ENCODE measurements at places on chromosomes 7 and 10.
A peak's percentile ranks its signal among the peaks of the same experiment; 100 is the strongest.

DNA sequence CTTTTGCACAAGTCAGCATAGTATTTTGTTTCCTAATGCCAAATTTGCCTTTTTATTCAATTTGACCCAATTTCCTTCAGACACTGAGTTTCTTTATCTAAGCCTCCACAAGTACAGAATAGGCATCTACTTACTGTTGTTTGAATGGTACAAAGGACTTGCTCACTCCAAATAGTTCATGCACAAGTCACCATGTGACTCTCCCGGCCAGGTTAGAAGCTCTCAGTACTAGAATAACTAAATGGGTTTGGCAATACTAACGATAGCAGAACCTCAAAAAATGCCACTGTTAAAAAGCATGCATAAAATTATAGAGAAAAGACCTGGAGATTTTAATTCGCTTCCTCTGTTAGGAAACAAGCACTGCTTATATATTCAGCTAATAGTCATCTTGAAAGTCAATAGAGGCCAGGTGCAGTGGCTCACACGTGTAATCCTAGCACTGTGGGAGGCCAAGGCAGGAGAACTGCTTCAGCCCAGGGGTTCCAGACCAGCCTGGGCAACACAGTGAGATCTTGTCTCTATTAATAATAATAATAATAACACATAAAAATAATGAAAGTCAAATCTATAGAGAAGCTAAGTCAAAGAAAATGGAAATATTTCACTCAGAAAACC lies 335.8 kb upstream of the MBL2 start:
- DNase-seq, result no peak

GRCh38 chr10:659688-660141 lies 29.8 kb downstream of the DIP2C start:
- DNase-seq, result peak; percentile 91

GRCh38 chr10:89369156-89370105 lies 8.4 kb upstream of the IFIT1B start:
- DNase-seq, result peak; percentile 64

DNA sequence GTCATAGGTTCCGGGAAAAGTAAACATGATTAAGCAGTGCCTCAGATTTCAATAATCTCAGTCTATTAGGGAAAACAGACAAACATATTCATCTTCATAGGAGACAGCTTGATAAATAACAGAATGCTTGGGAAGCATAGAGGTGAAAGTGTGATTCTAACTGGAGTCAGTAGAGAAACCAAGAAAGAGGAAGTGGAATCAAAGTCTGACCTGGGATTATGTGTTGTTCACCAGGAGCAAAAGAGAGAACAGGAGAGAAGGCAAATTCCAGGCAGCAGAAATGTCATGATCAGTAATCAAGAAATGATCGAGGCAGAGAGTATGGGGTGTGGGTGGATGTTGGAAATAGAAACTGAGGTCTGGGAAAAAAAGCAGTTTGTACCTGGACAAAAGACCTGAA lies 43.7 kb downstream of the DGKB start:
- no peak for DNase-seq

DNA sequence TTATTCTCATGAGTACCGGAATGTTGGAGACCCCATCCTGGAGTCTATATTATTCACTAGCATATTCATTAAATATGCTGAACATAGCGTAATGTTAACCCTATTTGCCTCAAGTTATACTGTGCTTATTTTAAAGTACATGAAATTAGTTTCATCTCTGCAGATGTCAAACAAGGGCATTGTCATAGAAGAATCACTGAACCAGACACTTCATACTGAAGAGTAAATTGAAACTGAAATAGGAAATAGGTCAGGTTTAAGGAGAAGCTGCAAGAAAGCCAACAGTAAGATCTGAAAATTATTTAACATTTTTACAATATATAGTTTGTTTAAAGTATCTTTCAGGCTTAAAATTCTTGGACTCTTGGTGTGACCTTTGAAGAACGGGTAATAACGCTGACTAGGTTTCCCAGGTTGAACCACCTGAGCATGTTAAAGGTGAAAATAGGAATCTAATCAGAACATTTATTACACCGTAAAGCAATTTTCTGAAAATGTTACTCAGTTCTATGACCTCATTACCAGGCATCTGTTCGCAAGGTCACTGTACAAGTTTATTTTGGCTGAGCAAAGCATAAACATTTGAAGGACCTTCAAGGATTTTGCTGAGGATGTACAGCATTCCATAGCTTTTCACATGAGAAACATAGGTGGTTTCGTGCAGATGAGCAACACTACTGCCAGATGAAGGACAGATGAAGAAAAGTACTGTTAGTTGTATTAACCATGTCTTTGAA lies 82.7 kb downstream of the REEP3 start:
- DNase-seq, result peak; percentile 55

- DNase-seq, result no peak
Observed at GRCh38 chr7:28539289-28539981, 127.1 kb downstream of the CREB5 start.

- no peak for DNase-seq
Observed at GRCh38 chr10:86194684-86195083, 171.9 kb downstream of the GRID1 start.

DNA sequence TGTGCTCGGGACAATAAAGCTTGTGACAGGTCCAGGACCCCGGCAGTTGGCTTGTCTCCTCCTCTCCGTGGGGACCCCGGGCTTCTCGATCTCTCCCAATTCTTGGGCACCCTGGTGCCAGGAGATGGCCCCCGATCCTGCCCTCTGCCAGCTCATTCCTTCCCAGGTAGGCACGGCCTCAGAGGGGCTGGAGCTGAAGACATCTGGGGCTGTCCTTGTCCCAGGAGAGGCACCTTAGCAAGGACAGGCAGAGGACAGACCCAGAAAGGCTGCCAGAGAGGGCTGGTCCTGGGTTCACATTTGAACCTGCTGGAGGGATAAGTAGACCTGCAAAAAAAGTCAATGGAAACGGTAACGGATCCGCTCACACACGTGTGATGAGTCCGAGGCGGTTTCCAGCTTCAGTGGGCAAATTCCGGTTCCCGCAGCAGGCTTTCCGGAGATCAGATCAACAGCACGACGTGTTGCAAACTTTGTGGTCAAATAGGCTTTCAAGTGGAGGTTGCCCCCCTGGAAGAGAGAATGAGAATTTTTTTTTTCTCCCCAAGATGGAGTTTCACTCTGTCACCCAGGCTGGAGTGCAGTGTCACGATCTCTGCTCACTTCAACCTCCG lies 47.7 kb upstream of the GTF2IRD1 start:
- DNase-seq, result no peak

DNA sequence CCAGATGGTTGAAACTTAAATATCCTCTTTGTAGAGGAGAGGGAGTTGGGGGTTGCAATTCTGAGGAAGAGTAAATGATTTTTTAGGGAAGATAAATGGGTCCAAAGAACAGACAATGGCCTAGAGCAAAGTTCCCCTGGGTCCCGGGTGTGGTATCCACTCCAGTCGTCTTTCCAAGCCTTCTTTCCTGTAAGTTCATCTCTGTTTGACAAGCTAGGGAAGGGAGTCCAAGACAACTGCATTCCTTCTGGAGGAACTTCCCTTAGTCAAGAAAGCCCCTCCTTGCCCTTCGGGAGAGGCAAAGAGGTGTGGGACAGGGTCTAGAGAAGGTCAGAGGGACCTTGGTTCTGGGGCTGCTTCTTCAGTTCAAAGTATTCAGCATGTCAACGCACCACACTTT lies 33.4 kb downstream of the C10orf71 start:
- no peak for DNase-seq

- no peak for DNase-seq
Observed at GRCh38 chr10:50286517-50286916, 35.2 kb upstream of the ASAH2 start.

DNA sequence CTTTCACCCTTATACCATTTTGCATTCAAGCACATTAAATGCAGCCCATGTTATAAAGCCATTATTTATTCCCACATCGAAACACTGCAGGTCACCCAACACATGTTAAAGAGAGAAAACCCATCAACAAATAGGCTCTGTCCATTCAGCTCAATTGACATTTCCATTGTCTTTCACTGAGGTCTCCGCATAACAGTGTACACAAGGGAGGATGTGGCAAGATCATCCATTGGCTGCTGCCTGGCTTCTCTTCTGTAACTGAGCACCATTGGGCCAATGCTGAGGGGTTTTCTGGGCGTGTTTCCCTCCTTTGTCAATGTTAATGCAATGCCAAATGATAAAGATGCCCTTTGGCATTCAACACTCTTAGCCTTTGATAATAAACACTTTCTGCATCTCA lies 278.1 kb upstream of the SP4 start:
- DNase-seq, result no peak

Measured in amniotic epithelial cell (primary cell).